ENCODE measurements at places on chromosomes 5 and 9.

DNA sequence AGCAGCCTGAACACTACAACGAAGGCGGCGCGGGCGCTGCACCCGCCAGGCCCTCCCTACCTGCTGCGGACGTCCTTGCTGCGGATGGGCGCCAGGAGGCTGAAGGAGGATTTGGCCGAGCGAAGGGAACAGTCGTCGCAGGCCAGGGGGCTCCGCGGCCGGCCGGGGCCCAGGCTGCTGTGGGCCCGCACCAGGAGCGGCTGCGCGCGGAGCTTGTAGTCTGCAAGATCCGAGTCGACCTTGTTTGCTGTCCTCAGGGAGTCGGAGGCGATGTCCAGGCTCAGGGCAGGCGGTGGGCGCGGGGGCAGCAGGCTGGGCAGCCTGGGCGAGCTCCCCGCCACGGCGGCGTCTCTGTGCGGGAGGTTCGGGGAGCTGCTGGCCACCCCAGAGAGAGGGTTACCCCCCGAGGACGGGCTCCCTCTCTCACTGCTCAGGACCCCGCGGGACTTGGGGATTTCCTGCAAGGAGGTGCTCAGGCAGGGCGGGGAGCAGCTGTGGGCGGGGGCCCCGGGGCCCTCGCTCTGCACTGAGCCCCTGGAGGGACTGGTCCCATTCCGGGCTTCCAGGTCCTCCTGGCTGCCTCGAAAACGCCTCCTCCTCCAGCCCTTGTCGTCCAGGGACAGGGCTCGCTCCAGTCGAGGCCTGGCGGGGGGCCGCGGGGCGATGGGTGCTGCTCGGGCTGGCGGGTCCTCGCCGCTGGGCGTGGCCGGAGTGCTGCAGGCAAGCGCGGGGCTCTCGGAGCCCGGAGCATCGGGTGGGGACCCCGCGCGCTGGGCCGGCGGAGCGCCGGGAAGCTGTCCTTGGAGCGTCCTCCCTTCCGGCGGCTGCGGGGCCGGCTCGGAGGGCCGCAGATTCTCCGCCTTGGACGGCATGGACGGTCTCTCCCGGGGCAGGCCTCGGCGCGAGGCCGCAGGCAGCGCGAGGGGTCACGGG is 831 bp downstream of the INPP5E start:
- peak; percentile 44 for DNase-seq

GRCh38 chr5:173816728-173817127 is 71.4 kb upstream of the CPEB4 start:
- no peak for DNase-seq

GRCh38 chr5:170632985-170633234 is 129.1 kb downstream of the KCNIP1 start:
- peak; percentile 25 for DNase-seq

GRCh38 chr5:147746986-147747385 is 35.5 kb downstream of the JAKMIP2 start:
- DNase-seq, result no peak

- DNase-seq, result no peak
These were observed 1.3 kb downstream of the FGF1 start for GRCh38 chr5:142684508-142685041.

DNA sequence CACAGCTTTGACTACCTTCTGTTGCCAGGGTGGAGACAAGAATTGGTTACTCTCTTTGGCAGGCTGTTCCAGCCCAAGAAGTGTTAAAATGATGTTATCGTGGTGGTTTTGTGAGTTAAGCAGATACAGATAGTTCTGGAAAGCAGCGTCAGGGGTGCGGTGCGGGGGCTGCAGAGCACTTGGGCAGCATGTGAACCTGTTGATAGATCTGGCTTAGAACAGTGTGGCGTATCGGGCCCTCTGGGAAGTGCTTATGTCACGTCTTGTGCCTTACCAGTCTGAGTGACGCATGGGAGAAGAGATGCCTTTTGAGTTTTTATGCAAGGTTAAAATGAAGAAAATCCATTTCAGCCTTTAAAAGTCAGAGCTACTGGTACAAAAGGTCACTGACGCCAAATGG is 152.5 kb downstream of the PRKACG start:
- no peak for DNase-seq

- no peak for DNase-seq
These were observed 345.0 kb downstream of the NNT start for GRCh38 chr5:43947935-43948334.

DNA sequence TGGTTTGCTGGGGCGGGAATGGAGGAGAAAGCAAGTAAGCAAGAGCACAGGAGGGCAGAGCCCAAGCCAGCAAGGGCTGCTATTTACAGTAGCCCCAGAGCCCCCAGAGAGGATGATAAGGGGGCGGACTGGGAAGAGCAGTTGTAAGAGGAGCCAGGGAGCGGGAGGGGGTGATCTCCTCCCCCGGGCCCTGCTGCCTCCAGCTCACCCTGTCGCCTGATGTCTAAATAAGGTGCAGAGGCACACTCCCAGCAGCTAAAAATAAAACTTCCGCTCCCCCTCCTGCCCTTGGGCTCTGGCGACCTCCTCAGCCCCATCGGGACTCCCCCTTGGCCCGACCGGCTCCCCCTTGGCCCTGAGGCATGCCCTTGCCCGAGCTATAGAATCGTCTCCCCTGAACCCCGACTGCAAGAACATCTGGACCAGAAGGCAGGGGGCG is 14.4 kb upstream of the CCDC69 start:
- DNase-seq, result no peak

DNA sequence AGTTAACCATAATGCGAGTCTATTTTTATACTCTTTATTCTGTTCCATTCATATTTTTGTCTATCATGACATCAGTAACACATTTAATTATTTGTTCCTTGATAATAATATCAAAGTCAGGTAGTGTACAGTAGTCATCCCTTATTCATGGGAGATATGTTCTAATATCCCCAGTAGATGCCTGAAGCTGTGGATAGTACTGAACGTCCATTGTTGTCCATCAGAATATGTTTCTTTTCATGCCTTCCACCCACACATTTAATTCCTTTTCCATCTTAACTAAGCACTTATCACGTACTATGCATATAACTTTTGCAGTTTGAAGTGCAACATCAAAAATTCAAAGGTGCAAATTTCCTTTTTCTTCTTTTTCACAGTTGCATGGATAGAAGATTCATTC is 53.6 kb downstream of the FER start:
- DNase-seq, result no peak

- DNase-seq, result no peak
These were observed 478.2 kb downstream of the SPATA31D1 start for GRCh38 chr9:82466616-82467260.

DNA sequence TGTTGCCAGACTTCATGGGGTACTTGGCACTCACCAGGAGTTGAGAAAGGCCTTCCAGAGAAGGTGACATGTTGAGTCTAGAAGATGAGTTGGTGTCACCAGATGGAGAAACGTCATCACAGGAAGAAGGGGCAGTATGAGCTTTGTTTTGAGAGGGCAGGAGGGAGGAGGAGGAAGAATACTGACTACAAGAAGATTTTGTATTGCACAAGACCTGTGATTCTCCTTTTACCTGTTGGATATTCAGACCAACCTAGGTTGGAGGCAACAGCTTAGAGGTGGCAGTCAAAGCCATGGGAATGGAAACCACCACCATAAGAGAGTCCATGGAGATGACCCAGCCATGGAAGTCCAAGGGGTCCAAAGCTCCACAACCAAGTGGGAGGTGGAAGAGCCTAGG is 154.2 kb downstream of the TSSK1B start:
- no peak for DNase-seq

GRCh38 chr5:159128070-159128541 is 28.4 kb upstream of the EBF1 start:
- no peak for DNase-seq

DNA sequence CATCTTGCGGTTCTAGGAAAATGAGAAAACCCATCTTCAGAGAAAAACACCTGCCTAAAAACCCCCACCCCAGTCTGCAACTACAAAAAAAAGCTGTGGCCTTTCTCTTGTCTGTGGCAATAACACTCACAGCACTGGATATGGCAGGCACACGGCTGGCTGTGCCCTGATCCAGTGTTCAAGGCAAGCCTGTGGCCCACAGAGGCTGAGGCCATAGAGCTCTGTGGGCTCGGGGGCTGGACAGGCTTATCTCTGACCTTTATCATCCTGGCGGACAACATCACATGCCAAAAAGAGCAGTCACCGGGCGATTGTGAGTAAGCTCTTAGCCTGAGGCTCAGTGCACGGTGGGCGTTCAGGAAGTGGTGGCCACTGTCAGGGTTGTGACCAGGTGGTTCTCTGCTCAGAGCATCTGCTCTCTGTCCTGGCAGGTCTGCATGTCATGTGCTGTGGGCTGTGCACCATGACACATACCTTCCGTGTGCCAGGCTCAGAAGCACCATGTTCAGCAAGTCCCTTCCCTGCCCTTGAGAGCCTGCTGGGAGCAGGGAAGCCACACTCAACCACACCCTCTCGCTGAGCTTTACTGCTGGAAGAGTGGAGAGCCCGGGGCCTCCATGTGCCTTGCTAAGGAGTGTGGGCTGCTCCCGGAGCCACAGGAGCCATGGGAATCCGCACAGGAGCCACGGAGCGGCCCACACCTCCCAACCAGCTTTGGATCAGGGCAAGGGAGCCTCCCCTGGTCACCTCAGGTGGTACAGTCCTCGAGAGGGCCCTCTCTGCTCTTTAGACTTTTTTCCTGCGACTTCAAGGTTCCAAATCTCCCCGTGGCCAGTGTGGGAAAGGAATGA is 34.6 kb upstream of the WDR38 start:
- no peak for DNase-seq

GRCh38 chr5:122415030-122415800 is 103.2 kb downstream of the SNCAIP start:
- DNase-seq, result no peak

DNA sequence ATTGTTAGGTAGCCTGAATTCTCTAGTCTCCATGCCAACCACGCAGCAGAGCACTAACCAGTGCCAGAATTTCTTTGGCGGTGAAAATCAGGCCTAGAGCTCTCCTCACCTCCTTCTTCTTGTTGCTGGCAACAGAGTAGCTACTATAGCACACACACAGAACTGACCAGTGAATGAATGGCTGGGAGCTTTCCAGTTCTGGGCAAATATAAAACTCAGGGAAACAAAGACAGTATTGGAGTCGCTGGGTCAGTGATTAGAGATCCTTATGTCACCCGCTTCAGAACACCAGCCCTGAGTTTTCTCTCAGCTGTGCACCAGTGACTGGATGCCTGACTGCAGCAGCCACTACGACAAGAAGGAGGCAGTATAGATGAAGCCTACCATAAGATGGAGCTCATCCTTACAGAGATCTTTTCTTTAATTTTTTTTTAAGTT is 26.9 kb upstream of the FEM1C start:
- no peak for DNase-seq

Data from stimulated activated CD4-positive, alpha-beta T cell treated with anti-CD3 and anti-CD28 coated beads, Interleukin-15, amount 100 ng/mL, for 48 hours (primary cell).